Epithelial cell of proximal tubule (primary cell): ENCODE measurements at places on chromosomes 5 and 9. TPM values are rescaled to one million over a fixed set of nuclear protein-coding genes. Genes with fewer than 3 reads are reported as not detected.
A peak's percentile ranks its signal among the peaks of the same experiment; 100 is the strongest.

DNA sequence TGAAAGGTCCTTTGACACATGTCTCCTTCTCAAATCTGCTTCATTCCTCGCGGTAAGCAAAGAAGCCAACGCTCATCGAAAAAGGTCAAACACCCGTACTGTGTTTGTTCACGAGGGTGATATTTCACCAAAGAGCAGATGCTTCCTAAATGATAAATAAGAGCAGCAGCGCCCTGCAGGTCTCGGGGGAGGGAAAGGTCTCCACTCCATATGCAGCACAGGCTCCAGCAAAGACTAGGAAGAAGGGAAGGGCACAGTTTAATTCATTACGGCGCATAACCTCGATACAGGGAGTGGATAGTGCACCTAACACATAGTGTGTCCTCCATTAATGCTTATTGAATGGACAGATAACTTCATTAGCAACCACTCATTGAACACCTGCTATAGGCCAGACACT is 593.3 kb downstream of the CDK5RAP2 start:
- no peak for DNase-seq

Gene NRARP
- total RNA-seq = 2.2 and 4.9 TPM in 2 replicates

Gene SLCO4C1
- 0.63 and 0.87 TPM in 2 replicates for total RNA-seq

Gene ORM2
- total RNA-seq = not detected in 2 replicates

DNA sequence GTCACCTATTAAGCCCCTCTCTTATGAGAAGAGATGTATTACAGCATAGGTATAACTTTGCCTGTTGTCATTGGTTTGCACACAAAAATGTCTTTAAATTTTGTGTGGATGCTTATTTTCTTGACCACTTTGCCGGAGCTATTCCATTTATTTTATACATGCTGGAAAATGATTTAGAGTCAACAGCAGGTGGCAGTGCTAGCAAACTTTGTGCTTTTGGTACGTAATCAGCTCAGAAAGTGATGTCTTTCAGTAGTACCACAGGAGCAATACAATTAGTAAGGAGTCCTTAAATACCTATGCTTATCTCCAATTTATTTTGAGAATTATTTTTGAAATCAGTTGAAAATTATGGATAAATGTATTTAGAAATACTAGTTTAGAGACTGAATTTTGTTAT is 19.8 kb upstream of the NUDT12 start:
- DNase-seq = no peak

GRCh38 chr5:78922879-78923621 is 62.1 kb downstream of the ARSB start:
- no peak for DNase-seq

Gene MLANA
- total RNA-seq = not detected in 2 replicates

DNA sequence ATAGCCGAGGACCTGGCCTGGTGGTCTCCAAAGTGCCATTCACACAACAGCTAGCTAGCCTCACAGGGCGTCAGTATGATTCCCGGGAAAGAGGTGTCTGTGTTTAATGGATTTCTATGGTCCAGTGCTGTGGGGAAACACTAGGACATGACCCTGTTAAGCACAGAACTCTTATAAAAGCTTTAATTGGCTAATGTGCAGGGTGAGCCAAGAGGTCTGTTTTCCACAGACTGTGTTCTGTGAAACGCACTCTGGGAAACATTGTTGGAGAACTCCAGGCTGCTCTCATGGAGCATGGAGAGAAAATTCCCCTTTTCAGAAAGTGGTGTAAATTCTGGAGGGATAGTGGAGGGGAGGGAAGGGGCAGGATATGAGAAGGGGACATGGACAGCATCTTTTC is 331.4 kb downstream of the FBXL7 start:
- no peak for DNase-seq

Gene STPG3
- total RNA-seq = not detected in 2 replicates

GRCh38 chr5:150778517-150779396 is at the start of gene SMIM3:
SMIM3 (plus strand) TSS chr5:150778757; CDS start chr5:150795441, 16,684 bp downstream.
- DNase-seq = no peak

Gene MELK
- 64.5 and 87.8 TPM in 2 replicates for total RNA-seq

Gene ADAMTS2
- 0.29 and 0.65 TPM in 2 replicates for total RNA-seq

Gene FREM1
- 0.17 and 0.22 TPM in 2 replicates for total RNA-seq

DNA sequence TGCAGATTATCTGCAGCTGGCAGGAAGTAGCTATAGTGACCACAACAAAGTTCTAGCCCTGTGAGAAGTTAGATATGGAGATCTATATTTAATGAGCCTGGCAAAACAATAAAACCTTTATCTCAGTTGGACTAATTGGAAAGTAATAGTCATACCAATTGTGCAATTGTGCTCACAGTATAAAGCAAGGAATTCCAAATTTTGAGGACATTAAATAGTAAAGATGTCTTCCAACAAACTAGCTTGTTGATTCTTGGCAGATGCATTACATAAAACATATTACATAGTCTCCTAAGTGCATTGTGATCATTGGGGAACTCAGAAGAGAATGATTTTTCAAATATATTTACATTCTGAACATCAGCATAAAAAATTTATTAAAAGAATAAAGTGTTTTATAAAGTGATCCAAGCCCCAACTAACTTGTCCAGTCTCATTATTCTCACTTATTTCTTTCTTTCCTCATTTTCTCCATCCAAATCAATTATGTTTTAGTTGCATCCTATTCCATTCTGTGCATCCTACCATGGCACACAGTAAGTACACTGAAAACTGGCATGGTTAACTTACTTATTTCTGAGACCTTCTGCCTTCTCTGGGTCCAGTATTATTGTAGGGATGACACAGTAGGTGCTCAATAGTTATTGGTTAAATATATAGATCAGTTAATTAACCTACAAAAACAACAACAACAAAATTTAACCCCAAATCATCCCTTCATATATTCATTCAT is 977.2 kb upstream of the NUDT12 start:
- no peak for DNase-seq

DNA sequence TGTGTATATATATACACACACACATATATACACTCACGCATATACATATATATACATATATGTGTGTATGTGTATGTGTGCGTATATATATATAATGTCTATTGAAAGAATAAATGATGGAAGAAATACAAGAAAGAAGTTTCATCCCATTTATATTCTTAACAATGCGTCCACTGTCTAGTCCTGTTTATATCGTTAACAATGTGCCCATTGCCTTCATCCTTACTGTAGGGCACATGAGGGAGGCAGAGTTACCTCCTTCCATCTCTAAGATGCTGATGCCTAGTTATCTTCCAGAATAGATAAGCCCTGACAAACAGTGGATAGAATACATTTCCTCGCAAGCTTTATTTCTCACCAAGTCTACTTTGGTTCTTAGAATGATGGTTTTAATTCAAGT is 389.8 kb upstream of the SEMA6A start:
- no peak for DNase-seq

DNA sequence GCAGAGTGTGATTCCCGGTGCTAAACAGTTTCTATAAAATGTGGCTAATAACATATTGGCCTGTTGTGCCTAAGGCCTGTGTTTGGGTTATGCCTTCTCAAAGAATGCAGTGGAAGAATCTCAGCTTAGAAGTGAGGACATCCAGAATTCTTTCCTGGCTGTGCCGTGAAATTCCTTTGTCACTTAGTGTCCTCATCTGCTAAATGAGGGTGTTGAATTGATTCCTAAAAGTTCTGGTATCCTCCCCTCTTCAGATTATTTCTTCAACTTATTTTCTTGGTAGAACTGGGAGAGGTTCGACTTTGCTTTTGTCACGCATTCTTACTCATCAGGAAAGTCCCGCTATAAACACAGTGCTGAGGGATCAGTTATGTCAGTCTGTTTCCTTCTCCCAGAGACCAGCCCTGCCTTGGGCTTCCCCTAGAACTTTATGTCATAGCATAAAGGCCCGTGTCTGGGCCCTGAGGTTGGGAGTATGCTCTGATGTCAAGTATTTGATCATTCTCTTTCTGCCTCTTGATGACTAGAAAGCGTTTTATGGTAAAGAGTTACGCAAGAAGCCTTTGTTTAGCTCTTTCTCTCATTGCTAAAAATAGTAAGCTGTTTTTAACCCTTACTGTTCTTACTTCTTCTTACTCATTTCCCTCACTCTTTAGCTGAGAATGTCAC is 29.5 kb downstream of the MTAP start:
- peak; percentile 95 for DNase-seq

- no peak for DNase-seq
Observed at GRCh38 chr9:123450098-123450770, 94.2 kb downstream of the CRB2 start.

Gene ARHGEF28
- 58.2 and 72.1 TPM in 2 replicates for total RNA-seq

Gene OTP
- total RNA-seq = not detected in 2 replicates

DNA sequence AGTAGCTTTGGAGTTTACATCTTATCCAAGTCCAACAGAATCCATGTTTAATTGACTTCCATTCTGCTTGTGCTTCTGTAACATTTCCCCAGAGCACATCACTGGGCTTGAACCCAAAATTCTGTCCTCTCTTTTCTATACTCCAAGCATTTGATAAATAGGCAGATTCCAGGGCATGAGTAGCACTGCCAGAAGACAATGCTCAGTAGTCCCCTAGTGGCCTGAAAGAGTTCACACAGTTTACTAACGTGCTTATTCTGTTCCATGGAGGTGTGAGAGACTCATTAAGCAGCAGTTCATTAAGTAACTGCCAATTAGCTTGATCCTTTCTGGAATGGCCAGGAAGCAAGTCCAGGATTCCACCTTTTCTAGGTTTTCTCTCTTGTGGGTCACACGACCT is 9.4 kb upstream of the GABRA6 start:
- no peak for DNase-seq

DNA sequence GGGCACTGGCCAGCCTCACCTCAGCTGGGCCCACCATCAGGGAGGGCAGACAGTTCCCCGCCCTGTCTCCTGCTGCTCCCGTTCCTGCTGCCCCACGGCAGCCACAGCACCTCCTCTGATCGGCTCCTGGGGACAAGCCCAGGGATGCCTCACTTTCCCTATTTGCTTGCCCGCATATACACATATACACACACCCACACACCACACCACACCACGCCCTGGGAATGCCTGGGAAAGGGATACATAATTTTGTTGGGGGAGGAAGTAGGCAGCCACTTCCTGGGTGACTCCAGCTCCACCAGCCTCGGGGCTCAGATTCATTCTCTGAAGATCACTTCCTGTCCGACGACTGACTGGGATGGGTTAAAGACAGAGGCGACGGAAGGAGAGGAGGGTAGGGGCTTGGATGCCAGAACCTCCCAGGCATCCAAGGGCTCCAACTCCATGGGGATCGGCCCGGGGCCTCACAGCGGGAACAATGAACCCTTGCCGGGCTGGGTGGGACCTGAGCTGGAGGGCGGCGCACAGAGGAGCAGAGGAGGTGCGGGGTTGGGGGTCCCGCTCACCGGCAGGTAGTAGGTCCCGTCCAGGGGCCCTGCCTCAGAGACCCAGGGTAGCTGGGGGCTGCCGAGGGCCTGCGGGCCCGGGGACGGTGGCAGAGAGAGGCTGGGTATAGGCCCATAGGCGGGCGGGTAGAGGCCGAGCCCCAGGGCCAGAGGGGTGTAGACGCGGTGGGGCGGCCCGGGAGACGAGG is 2.0 kb upstream of the MZB1 start:
- DNase-seq = no peak

Gene RNF14
- 50.9 and 58.4 TPM in 2 replicates for total RNA-seq

DNA sequence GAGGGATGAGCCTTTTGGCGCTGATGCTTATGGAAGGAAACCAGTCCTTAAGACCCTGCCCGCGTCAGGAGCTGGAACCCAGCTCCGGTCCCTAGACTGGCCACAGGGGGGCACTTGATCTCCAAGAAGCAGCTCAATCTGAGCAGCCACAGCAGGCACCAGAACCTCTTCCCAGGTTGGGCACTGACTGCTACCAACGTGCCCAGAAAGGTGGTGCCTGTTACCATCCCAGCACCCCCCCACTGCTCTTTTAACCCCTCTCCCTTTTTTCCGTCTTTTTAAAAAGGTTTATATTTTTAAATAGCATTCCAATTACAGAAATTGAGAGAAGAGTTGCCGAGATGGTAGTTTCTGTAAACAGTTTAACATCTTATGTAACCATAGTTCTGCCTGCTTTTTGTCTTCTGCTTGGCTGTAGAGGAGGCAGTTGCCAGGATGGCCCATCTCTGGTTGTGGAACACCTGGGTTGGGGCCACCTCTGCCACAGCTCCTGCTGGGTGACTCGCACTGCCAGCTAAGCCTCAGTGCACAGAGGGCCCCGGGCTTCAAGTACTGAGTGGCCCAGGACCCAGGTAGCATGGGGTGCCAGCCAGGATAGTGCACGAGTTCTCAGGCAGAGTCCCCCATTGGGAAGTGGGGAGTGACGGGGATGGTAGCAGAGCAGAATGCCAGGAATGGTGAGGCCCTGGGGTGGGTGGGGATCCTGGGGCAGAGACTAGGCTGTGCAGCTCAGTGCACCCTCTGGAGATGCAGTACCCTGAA is 62.8 kb downstream of the PFDN1 start:
- no peak for DNase-seq

DNA sequence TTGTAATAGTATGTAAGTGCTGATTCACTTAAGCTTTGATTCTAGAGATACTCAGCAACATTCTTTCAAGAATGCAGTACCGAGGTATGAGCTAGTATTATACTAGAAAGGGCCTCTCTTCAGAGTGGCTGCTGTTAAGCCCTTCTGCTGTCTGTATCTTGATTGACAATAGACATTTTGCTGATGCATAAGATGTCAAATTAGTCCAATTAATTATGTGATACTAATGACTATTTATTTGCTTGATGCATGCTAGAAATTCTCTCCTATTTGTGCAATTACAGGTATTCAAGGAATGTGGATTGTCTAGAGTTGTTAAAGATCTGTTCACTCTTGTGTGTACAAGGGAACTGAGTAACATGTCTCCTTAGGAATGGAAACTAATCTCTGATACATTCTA is 92.3 kb upstream of the PTGER4 start:
- no peak for DNase-seq

GRCh38 chr9:96442491-96442890 is 7.5 kb upstream of the HABP4 start:
- no peak for DNase-seq

Gene ENHO
- total RNA-seq = 0.22 and 0.75 TPM in 2 replicates

GRCh38 chr5:122126177-122126755 is 3.1 kb upstream of the ZNF474 start:
- no peak for DNase-seq

Gene CRB2
- 0.14 and 0.35 TPM in 2 replicates for total RNA-seq

DNA sequence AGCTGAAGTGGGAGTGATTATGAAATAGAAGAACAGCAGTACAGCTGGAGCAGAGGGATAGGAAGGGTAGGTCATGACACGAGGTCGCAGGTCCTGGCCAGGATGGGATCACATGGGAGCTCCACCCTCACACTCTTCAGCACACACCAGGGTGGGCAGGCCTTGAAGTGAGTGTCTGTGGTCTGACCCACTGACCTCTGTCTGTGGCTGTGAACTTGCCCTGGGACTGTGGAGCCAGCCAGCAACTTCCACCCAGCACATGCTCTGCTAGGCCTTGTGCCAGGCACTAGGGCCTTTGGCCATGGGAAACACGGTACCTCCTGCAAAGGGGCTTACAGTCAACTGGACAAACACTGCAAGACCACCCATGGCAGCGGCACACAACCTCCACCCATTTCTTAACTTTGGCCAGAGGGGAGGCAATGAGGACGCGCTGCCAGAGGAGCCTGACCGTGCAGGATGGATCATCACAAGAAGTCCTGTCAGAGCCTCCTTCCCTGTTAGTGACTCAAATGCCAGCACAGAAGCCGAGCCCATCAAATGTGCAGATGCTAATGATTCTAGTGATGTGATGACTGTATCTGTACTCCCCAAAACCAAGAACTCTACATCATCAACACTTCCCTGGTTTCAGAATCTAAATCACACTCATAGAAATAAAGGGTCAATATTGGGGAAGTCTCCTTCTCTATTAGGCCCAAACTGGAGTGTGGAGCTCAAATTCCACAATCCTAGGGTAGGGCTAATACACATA is 113.6 kb downstream of the DPYSL3 start:
- DNase-seq = no peak
